ENCODE measurements at places on chromosomes 5 and 9.

GRCh38 chr5:81303563-81303962 lies 2.2 kb downstream of the ZCCHC9 start:
- DNase-seq: no peak

DNA sequence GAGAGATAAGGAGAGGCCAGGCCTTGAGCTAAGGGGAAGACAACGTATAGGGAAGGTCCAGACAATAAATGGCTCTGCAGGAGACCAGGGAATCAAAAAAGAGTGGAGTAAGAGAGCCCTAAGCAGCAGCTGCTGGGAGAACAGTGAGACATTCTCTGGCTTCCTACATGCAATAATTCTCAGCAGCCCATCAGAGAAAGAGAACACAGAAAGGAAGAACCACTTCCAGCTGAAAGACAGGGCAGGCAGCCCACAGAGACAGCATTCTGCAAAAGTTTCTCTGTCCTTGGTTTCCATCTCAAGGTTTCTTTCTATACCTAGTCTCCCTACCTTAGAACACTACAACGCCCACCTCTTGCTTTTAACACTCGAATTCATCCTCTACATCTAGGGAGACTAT lies 189.9 kb downstream of the DEPDC1B start:
- DNase-seq: no peak

DNA sequence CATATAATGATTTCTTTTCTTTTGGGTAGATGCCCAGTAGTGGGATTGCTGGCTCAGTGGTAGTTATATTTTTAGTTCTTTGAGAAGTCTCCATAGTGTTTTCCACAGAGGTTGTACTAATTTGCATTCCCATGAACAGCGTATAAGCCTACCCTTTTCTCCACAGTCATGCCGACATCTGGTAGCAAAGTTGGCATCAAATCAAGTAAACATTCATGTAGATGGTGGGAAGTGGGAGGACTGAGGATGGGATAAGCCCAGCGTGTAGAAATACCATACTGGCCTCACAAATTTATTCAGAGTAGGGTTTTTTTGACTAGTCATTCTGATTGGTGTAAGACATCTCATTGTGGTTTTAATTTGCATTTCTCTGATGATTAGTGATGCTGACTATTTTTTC lies 115.4 kb downstream of the EGFLAM start:
- no peak for DNase-seq

DNA sequence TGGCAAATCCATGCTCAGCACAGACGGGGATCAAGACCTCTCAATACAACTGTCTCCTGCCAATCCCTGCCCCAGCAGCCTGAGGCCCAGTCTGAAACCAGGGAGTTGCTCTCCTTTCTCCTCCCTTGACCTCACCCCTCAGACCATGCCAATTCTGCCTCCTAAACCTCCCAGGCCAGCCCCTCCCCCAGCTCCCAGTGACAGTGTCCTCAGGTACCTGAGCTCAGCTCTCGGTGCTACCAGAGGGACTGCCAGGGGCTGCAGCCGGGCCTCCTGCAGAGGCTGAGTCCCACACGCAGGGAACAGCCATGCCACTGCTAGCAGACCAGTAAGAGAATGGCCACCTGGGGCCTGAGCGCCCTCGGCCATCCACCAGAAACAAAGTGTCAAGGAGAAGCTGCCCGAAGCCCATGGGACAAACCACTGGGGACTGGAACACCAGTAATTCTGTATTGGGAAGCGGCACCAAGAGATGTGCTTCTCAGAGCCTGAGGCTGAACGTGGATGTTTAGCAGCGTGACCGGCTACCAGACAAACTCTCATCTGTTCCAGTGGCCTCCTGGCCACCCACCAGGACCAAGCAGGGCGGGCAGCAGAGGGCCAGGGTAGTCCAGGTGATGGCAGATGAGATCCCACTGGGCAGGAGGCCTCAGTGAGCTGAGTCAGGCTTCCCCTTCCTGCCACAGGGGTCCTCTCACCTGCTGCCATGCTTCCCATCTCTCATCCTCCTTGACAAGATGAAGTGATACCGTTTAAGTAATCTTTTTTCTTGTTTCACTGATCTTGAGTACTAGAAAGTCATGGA lies 557 bp upstream of the IL3 start:
- no peak for DNase-seq

GRCh38 chr5:39561421-39561820 lies 136.6 kb upstream of the DAB2 start:
- DNase-seq: no peak

- DNase-seq: no peak
Measured at GRCh38 chr5:77851176-77852067, 75.3 kb upstream of the TBCA start.

DNA sequence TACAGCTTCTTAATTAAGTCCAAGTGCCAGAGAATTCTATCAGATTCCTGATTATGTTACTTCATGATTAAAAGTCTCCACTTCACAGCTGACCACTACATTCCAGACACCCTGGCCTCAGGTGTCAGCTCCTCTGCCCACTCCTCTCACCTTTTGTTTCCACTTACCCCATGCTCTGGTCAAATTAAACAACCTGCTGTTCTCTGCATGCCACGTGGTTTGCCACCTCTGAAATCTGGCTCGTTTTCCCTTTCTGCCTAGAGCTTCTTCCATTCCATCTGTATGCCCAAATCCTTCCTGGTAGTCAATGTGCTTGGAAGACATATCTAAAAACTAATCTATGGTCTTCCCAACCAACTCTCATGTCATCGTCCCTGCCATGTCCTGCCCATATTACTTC lies 158.6 kb downstream of the ICE1 start:
- DNase-seq: no peak

- no peak for DNase-seq
Measured at GRCh38 chr9:4321554-4321953, 21.7 kb upstream of the GLIS3 start.

DNA sequence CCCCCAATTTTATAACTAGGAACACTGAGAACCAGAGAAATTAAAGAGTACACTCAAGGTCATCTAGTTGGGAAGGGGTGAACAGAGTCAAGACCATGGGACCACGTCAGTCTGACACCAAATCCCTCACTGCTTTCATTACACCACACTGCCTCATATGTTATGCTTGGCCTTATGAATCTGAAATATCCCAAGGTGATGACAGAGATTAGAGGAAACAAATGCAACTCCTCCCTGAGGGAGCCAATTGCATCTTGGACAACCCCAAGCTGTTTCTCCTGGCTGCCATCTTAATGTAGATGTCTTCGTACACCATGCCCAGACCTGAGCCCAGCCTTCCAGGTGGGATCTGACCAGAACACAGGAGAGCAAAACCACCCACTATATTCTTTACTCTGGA lies 60.6 kb upstream of the ABCA1 start:
- DNase-seq: no peak

DNA sequence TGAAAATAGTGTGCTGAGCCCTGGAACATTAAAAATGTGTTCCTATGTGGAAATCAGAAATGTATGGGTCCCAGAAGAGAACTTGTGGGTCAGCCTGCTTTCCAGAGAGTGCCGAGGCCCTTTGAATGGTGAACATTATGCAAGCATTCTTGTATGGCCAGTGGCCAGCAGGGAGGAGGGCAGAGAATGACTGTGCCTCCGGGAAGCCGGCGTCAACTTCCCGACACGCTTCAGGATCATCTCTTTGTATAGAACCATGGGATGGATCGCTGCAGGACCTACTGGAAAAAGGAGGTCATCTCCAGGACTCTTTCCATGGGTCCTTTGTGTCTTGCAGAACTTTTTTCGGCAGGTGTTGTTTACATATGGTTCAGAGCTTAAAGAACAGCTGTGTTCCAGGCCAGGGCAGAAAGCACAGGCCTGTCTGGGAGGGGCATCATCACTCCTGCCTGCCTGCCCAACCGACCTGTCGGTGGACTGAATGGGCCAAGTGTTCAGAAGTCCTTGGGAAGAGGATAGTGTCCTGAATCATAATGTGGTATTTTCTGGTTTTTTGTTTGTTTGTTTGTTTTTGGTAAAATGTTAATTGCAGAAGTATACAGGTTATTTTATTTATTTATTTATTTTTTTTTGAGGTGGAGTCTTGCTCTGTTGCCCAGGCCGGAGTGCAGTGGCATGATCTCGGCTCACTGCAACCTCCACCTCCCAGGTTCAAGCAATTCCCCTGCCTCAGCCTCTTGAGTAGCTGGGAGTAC lies 9.0 kb downstream of the PRRC2B start:
- no peak for DNase-seq

- no peak for DNase-seq
Measured at GRCh38 chr9:132753593-132753880, 83.3 kb downstream of the GTF3C4 start.

DNA sequence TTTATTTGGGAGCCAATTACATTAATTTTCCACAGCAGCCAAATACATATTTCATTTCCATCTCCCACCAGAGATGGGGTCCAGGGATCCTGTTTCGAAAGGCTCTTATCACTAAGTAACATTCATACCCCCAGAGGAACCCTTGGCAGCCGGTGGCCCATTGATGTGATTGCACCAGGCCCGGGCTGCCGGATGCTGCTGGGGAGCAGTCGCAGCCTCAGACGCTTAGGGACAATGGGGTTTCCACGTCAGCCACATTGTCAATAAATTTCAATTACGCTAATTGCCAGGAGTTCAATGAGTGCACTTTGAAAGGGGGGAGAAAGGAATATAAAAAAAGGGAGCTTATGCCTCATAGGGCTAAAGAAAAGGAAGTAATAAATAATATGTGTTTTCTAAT lies 478.8 kb upstream of the ADAMTS16 start:
- no peak for DNase-seq
